ENCODE measurements at places on chromosomes 7 and 10.

- DNase-seq = no peak
Observed at GRCh38 chr10:3195726-3196125, 23.1 kb upstream of the PITRM1 start.

DNA sequence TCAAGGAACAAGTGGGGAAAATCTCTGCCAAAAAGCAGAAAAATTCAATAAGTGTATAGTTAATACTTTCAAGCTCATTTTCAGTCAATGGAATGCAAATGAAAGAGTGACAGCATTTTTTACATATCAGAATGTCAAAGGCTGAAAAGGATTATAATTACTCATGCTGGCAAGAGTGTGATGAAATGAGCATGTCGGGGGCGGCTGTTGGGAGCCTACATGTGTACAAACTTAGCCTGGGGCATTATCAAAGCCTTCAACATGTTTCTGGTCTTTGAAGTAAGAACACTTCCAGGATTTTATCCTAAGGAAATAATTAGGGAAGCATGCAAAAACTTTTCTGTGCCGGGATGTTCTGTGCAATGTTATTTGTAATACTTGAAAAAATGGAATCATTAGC lies 221.7 kb upstream of the LYZL1 start:
- DNase-seq = no peak

DNA sequence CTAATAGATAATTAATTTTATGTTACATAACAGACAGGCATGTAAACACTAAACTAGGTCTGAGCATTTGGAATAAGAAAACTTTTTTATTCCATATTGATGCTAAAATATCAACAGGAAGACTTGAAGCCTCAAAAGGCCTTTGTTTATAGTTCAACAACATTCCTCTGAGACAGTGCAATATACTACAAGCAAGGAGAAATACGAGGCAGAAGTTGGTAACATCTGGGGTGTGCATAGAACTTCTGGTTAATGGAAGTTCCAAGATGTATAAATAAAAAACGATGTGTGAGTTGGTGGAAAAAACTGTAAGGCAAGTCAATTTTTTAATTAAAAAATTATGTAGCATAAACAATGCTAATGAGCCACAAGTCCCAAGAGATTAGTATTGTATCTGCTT lies 139.6 kb downstream of the SKAP2 start:
- DNase-seq = no peak

DNA sequence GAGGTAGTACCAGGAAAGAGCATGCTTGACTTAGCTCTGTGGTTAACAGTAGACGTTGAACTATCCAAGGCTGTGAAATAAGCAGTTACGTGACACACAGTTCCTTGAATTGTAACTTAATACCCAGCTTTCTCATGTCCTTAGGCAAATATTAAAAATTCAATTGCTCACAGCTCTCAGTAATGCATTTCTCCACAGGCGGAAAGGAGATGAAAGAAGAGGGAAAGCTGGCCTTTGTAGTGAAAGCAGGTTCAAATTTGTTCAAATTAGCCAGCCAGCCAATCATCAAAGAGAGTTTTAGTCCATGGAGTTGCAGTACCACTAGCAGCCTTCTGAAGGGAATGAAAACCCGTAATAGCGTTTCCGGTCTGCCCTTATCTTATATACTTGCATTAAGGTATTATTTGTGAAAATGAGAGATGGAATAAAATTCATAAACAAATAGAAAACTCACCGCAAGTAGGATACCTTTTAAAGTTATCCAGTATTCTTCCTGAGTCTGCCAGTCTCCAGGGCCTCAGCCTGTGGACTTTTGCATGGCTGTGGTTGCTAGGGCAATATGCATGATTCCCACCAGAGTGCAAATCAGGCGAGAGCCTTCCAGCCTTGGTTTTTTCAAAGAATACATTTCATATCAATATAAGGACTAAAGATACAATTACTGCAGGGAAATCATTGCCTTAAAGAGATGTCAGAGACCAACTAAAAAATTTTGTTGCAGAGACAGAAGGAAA lies 795.5 kb downstream of the TNS3 start:
- DNase-seq = no peak

GRCh38 chr7:122118757-122119156 lies 25.3 kb downstream of the AASS start:
- DNase-seq = no peak

- no peak for DNase-seq
Observed at GRCh38 chr10:58175990-58176900, 91.4 kb downstream of the IPMK start.

DNA sequence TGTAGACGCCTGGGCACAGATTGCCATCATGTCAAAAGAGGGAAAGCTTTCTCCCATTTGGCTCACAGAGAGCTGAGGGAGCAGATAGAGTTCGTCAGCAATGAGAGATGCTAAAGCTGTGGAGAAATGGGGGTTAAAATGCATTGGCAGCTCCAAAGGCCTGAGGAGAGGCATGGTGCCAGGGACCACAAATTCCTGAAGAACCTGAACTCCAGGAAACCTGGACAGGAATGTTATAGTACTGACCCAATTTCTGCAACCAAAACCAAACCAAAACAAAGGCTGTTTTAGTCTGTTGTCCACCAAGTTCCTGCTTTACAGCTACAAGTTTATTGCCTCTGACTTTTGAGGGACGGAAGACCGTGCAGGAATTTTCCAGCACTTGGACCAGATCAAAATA lies 575.7 kb downstream of the REEP3 start:
- DNase-seq = no peak

DNA sequence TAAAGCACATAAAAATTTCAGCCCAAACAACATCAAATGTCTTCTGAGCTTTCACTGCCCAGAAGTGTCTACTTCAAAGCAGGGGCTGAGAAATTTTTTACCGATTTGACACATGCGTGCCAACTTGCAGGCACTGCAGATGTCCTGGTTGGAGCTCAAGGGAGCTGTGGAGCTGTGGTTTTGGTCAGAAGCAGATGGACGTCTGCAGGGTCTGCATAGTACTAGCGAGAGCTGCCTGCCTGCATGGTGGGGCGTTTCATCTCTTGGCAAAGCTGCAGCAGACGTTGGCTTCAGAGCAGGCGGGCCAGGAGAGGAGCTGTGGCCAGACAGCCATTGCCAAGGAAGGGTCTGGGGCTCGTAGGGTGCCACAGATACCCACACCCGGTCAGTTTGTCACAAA lies 296.7 kb downstream of the GLRX3 start:
- no peak for DNase-seq

- DNase-seq = no peak
Observed at GRCh38 chr7:64574540-64575099, 11.7 kb upstream of the ZNF680 start.

GRCh38 chr10:91391920-91392319 lies 18.2 kb upstream of the HECTD2 start:
- no peak for DNase-seq

GRCh38 chr7:7816084-7816483 lies 97.7 kb upstream of the RPA3 start:
- DNase-seq = no peak

- DNase-seq = no peak
Observed at GRCh38 chr7:41881331-41882130, 178.6 kb upstream of the INHBA start.

DNA sequence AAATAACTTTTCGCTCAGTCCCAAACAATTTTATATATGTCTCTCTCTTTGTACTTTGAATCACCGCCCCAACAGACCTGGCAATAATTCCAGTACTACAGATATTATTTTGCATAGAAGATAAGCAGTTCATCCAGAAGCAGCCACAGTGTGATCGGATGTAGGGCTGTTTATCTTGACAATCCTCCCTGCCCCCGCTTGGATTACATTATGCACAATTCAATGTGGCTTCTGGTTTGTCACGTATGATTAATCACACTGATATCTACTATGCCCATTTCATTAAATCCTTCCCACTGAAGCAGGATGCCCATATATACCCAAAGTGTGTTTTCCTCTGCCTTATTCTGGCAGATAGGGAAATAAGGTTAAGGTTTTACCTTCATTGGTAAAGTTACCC lies 115.2 kb downstream of the PDE1C start:
- DNase-seq = no peak

GRCh38 chr10:51397695-51398094 lies 301.7 kb downstream of the CSTF2T start:
- DNase-seq = no peak

- DNase-seq = no peak
Observed at GRCh38 chr7:102425639-102426267, 7.6 kb upstream of the ORAI2 start.

- DNase-seq = peak; percentile 49
Observed at GRCh38 chr10:67837541-67838314, at the start of gene DNAJC12. Gene DNAJC12 (minus strand): TSS chr10:67838188. CDS start chr10:67838011, 177 bp downstream.

- DNase-seq = no peak
Observed at GRCh38 chr7:102856036-102856435, 56.8 kb upstream of the LRRC17 start.

DNA sequence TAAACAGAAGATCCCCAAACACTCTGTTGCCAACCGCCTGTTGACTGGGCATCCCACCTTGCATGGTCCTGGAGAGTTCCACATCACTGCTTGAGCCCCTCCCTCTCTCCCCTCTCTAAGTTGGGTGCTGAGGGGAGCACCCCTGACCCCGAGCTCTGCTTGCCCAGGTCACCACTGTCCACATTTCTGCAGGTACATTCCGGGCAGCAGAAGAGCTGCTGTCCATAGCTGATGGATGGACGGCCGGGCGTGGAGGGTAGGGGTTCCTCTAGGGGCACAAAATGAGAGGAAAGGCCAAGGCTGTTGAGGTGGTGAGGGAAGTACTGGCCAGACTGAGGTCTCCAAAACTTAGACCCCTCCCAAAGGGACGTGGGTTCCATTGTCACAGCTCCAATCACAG lies 227.4 kb upstream of the PPP2R2D start:
- no peak for DNase-seq

- no peak for DNase-seq
Observed at GRCh38 chr10:115948465-115948864, 324.5 kb downstream of the GFRA1 start.

GRCh38 chr7:11726794-11727155 lies 105.2 kb downstream of the THSD7A start:
- DNase-seq = no peak

- no peak for DNase-seq
Observed at GRCh38 chr10:31765541-31765940, 163.1 kb downstream of the ARHGAP12 start.

- no peak for DNase-seq
Observed at GRCh38 chr10:38146579-38147333, 52.6 kb downstream of the ZNF37A start.

DNA sequence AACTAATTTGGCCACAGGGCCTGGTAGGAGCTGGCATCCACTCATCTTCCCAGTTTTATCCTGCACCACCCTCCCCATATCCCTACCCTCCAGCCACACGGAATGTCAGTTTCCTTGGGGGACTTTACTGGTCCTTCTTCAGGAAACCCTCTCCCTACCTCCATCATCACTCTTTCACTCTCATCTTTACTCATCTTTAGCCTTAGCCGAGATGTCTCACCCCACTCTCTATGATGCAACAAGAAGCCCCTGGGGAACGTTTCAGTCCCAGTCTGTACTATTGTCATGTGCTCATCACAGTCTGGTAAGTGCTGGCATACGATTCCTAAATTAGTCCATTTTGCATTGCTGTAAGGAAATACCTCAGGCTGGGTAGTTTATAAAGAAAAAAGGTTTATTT lies 34.9 kb upstream of the TMEM248 start:
- DNase-seq = no peak

DNA sequence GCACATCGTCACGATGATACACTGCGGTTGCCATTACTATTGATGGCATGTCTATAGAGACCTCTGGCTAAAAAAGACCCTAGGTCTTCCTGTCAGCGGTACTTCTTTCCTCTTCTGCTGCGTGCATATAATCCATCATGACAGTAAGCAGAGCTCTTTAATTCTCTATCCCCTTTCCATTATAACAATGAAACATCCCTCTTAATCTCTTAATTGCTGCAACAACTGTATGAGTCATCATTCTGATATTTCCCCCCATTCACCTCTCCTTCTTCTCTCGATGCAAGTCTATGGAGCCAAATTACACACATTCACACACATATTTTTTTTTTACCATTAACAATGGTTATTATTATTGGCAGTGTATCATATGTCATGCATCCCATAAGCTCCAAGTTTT lies 45.2 kb upstream of the AKR1E2 start:
- DNase-seq = no peak

- DNase-seq = no peak
Observed at GRCh38 chr7:108004220-108005142, 1.5 kb upstream of the LAMB1 start.

DNA sequence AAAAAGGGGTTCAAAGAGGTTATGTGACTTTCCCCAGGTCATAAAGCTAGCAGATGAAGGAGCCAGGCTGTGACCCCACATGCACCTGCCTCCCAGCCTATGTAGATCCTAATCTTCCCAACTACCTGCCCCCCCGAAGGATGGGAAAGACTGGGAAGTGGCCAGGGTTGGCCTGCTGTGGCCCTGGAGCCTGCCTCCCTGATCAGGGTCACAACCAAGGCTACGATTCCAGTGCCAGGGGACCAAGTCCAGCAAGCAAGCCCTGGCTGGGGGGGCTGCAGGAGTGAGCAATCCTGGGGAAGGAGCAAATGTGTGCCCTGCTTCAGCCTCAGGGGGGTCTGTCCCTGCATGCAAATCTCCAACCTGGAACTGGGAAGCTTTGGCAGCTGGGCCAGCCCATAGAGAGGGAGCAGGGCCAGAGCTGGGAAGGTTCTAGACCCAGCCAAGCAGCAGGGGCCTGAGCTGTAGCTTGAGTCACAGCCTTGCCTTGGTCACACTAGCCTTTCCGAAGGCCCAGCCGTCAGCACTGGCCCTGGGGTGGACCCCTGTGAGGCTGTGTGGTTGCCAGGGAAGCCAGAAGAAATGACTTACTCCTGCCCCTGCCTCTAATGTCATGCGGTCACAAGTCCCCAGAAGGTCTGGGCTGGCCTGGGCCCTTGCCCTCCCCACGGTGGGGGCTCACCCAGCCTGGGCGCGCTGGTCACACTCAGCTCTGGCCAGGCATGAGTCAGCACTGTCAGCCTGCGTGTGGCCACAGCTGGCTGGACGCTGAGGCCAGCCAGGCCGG lies 96.4 kb upstream of the ZMIZ1 start:
- no peak for DNase-seq

DNA sequence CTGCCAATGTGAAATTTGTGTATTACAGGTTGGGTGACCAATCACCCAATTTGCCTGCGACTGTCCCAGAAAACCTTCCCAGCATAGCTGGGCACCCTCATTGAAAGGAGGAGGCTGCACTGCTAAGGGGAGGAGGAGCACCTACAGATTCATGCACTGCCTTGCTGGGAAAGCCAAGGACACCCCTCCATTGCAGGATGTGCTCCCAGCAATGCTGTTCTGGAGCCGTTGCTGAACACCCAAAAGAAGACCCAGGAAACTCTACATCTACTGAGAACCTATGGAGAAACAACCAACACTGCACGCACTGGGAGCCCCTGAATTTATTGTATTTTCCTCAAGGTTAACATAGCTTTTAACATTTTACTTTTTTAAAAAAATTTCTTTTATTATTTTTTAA lies 238.2 kb upstream of the GRB10 start:
- no peak for DNase-seq

GRCh38 chr7:2433713-2434550 lies 30.5 kb downstream of the CHST12 start:
- no peak for DNase-seq

All from NCI-H2171 (cell line).